H1 (cell line): ENCODE measurements at places on chromosomes 5 and 9. TPM values are rescaled to one million over a fixed set of nuclear protein-coding genes. Genes with fewer than 3 reads are reported as not detected.

GRCh38 chr5:131524431-131524830 lies 110.6 kb downstream of the RAPGEF6 start:
- H3K27ac ChIP-seq, result no peak overlapping the region
- no peaks in the 10 kb centered on the region for H3K27me3 ChIP-seq
- no peaks in the 10 kb centered on the region for H3K4me1 ChIP-seq
- no peaks in the 10 kb centered on the region for H3K36me3 ChIP-seq
- no peak for DNase-seq

GRCh38 chr5:36418152-36418979 lies 116.7 kb upstream of the RANBP3L start:
- peaks cover 27% of the 10 kb centered on the region; the same call in 1 of the 2 replicates for H3K27me3 ChIP-seq
- H3K36me3 ChIP-seq, result no peaks in the 10 kb centered on the region
- no peak overlapping the region for H3K27ac ChIP-seq
- no peak overlapping the region for H3K4me3 ChIP-seq
- H3K4me1 ChIP-seq, result peaks cover 11% of the 10 kb centered on the region

DNA sequence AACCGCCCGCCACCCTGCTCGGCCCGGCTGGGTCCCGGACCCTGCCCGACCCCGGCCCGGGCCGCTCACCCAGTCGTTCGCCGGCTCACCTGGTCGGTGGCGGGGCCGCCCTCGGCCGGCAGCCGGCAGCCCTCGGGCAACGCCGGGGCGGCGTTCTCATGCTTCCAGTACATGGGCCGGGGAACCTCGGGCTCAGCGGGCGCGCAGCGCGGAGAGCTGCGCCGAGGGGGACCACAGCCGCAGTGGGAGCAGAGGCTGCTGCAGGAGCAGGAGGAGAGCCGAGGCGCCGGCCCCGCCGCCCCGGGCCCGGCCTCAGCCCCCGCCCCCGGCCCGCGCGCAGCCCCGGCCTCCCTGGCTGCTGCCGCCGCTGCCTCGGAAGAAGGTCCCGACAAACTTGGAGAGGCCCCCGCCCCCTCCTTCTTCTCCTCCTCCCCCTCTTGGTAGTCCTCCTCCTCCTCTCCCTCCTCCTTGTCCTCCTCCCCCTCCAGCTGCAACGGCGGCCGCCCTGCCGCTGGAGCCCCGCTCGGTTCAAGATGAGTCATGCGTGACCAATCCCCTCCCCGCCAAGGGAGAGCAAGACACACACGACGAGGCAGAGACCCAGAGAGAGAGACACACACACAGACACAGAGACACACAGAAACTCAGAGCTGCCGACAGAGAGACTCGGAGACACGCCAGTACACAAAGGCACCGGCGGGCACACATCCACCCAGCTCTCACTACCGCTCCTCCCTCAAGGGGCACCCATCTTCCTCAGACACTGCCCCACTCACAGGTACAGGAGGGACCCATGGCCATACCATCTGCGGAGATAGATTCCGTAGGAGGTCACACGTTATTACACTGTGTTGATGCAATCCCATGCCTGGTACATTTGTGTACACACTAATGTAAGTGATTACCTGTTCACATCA lies at the start of gene LHX6:
TSS of gene LHX6 (minus strand) at position 390 of the 917 bp plus-strand sequence. CDS start at position 173, 217 bp downstream.
- peaks cover 28% of the 10 kb centered on the region for H3K4me1 ChIP-seq
- peak within 1 kb of the TSS; percentile 29 for H3K4me3 ChIP-seq
- peaks cover 85% of the 10 kb centered on the region for H3K27me3 ChIP-seq
- DNase-seq, result no peak
- H3K36me3 ChIP-seq, result no peaks in the 10 kb centered on the region

DNA sequence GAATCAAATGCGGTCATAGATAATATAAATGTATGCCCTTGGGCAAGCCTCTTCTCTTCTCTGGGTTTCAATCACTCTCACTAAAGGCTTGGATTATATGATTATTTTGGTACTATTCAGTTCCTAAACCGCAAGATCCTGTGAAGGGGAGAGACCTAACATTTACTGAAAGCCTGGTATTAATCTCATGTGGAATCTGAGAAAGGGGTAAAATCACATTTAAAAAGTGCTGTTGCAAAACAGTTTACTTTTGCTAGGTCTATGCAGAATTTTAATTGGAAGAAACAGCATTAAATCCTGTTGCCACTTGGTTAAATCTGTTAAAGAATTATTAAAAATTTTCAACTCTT lies 50.7 kb downstream of the SLC44A1 start:
- peaks cover 12% of the 10 kb centered on the region for H3K36me3 ChIP-seq
- H3K27me3 ChIP-seq, result no peaks in the 10 kb centered on the region
- no peak overlapping the region for H3K4me3 ChIP-seq
- peak overlapping the region; percentile 67; the same call in 1 of the 2 replicates for H3K27ac ChIP-seq
- DNase-seq, result no peak

GRCh38 chr9:37378613-37379004 lies 43.9 kb upstream of the GRHPR start:
- DNase-seq, result no peak
- no peak overlapping the region for H3K27ac ChIP-seq
- no peaks in the 10 kb centered on the region for H3K27me3 ChIP-seq
- no peaks in the 10 kb centered on the region for H3K4me1 ChIP-seq
- H3K36me3 ChIP-seq, result no peaks in the 10 kb centered on the region

DNA sequence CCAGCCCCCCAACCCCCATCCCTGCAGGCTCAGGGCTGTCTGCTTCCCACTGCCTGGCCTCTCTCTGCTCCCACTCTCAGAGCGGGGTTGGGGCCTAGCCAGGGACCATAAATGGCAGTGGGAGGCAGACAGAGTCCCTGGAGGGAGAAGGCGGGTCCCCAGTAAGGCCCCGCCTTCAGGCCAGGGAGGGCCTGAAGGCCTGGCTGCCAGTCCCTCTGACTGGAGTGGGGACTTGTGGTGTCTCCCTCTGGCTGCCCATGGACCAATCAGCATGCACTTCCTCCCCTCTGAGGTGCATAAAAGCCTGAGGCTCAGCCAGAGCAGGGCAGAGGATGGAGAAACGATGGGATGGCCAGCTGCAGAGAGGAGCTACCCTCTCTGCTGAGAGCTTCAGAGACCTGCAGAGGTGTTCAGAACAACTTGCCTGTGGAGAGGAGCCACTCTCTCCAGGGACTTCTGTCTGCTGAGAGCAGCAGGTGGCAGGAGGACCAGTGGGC lies 2.7 kb upstream of the BTNL9 start:
- no peak for DNase-seq
- H3K4me3 ChIP-seq, result no peak overlapping the region
- peaks cover 13% of the 10 kb centered on the region; the same call in 1 of the 2 replicates for H3K4me1 ChIP-seq
- no peaks in the 10 kb centered on the region for H3K27me3 ChIP-seq
- H3K27ac ChIP-seq, result no peak overlapping the region
- no peaks in the 10 kb centered on the region for H3K36me3 ChIP-seq

- H3K27me3 ChIP-seq, result no peaks in the 10 kb centered on the region
- no peak overlapping the region for H3K4me3 ChIP-seq
- H3K4me1 ChIP-seq, result no peaks in the 10 kb centered on the region
- H3K27ac ChIP-seq, result no peak overlapping the region
- DNase-seq, result no peak
These were observed 148.7 kb downstream of the RFK start for GRCh38 chr9:76245518-76245917.

- H3K36me3 ChIP-seq, result no peaks in the 10 kb centered on the region
- no peaks in the 10 kb centered on the region for H3K4me1 ChIP-seq
- no peaks in the 10 kb centered on the region for H3K27me3 ChIP-seq
- H3K4me3 ChIP-seq, result no peak overlapping the region
These were observed 328.4 kb downstream of the ARHGEF28 start for GRCh38 chr5:73954381-73954780.

DNA sequence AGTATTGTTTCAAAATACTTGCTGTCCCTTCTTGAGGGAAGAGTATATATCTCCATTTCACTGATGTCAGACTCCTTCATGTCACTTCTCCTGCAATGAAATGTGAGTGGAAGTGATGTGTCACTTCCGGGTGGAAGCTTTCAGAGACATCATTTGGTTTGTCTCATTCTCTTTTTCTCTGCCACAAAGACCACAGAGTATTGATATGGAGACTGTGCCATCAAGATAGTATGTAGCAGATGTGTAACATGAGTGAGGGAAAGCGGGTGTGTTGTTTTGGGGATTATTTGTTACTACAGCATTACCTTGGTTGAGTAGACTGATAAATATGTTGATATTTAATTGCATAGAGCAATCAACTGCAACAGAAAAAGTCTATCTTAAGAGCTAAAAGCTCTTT lies 169.8 kb downstream of the FBXL7 start:
- no peaks in the 10 kb centered on the region for H3K4me1 ChIP-seq
- H3K27me3 ChIP-seq, result no peaks in the 10 kb centered on the region
- no peak for DNase-seq
- H3K27ac ChIP-seq, result no peak overlapping the region
- no peak overlapping the region for H3K4me3 ChIP-seq

- no peak for DNase-seq
- peak overlapping the region; percentile 91 for H3K27ac ChIP-seq
- H3K27me3 ChIP-seq, result no peaks in the 10 kb centered on the region
- H3K4me1 ChIP-seq, result peaks cover 7% of the 10 kb centered on the region
These were observed 1.1 kb downstream of the FEM1C start for GRCh38 chr5:115543365-115544042.

- no peak overlapping the region for H3K4me3 ChIP-seq
- H3K4me1 ChIP-seq, result no peaks in the 10 kb centered on the region; the same call in 1 of the 2 replicates
- no peak for DNase-seq
- H3K36me3 ChIP-seq, result no peaks in the 10 kb centered on the region
- H3K27ac ChIP-seq, result no peak overlapping the region
These were observed 142.7 kb downstream of the ZSWIM6 start for GRCh38 chr5:61474746-61475145.

Gene EMB
- 44.6 and 48.4 TPM in 2 replicates for total RNA-seq

Gene PCDHB6
- total RNA-seq, result 0.17 and 0.28 TPM in 2 replicates

Gene SAP30L
- 26.3 and 31.5 TPM in 2 replicates for total RNA-seq

Gene CLPTM1L
- 102 and 109 TPM in 2 replicates for total RNA-seq

Gene IFNA2
- total RNA-seq, result not detected in 2 replicates

Gene FBXO10
- 13.1 and 15.4 TPM in 2 replicates for total RNA-seq

Gene NFIL3
- total RNA-seq, result 11.9 and 13.5 TPM in 2 replicates

Gene PRRC1
- total RNA-seq, result 78.6 and 79.0 TPM in 2 replicates
